ENCODE measurements at places on chromosomes 5 and 9.

DNA sequence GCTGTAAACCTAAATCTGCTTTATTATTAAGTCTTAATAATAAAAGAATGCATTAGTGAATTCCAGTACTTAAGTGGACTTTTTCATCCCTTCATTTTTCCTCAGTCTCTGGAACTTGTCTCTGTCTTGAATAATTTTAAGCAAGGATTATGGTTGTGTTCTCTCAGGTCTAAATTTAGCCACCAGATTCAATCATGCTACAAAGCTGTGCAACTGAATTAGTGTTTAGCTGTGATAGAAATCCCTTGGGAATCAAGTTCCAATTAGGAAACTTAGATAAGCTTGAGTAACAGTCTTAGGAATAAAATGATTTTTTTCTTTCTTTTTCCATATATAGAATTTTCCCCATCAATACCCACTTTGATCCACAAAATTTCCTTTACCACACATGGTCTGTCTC lies 104.3 kb downstream of the PLPPR1 start:
- no peak for DNase-seq

GRCh38 chr5:96562614-96563013 lies 99.6 kb upstream of the CAST start:
- DNase-seq: no peak

- DNase-seq: no peak
Observed at GRCh38 chr9:33942471-33943083, 106.1 kb downstream of the UBAP2 start.

GRCh38 chr9:7778851-7779600 lies 20.6 kb downstream of the DMAC1 start:
- DNase-seq: no peak

DNA sequence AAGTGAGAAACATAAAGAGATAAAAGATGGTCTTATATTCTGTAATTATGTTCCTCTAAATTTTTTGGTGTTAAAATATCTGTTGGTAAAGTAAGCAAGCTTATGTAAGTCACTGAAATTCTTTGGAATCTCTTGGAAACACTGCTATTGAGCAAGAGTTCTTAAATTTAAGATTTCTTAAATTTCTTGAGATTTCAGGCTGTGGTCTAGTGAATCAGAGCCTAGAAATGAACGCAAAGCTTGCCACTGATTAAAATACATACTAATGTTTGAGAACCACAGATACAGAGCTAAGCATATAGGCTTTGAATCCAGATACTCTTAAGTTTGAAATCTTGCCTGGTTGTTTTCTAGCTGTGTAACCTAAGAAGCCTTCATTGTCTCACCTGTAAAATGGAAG lies 133.4 kb downstream of the TRPM3 start:
- no peak for DNase-seq

DNA sequence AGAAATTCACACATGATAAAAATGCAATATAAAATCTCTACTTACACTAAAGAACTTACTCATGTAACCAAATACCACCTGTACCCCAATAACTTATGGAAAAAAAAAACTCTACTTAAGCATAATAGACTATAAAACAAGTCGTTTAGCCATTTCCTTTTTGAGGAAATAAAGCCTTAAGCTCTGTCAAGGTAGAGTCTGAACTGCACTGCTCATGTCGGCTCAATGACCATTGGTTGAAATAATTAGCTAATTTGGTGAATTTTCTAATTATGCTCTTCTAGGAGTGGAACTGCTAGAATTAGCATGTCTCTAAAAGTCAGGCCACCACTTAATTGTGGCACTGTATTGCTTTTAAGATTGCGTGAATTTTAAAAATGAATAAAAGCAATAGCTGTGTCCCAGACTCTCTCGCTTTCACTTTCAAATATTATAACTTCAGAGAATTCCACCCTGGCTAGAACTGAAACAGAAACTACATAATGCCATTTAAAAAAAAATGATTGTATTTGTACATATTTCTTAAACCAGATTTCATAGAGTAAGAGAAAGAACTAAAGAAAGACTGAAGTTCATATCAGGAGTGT lies 113.0 kb upstream of the PCA3 start:
- no peak for DNase-seq

- no peak for DNase-seq
Observed at GRCh38 chr9:103025796-103026195, 30.7 kb downstream of the CYLC2 start.

- DNase-seq: peak; percentile 64
Observed at GRCh38 chr5:150589862-150590601, 50.4 kb upstream of the SYNPO start.

DNA sequence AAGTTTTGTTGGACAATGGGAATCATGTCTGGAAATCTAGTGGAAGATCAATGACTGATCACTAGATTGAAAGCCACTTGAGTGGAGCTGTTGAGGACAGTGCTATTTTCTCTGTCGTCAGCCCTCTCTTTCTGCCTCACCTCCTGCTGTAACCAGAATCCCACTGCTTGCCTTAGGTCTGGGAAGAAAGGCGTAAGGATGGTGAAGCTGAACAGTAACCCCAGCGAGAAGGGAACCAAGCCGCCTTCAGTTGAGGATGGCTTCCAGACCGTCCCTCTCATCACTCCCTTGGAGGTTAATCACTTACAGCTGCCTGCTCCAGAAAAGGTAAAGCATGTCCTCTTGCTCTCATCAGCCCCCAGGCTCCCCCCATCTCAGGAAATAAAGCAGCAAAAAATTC lies 1.1 kb downstream of the NSG2 start:
- DNase-seq: no peak

- DNase-seq: no peak
Observed at GRCh38 chr5:159198063-159199036, 11.0 kb downstream of the RNF145 start.

DNA sequence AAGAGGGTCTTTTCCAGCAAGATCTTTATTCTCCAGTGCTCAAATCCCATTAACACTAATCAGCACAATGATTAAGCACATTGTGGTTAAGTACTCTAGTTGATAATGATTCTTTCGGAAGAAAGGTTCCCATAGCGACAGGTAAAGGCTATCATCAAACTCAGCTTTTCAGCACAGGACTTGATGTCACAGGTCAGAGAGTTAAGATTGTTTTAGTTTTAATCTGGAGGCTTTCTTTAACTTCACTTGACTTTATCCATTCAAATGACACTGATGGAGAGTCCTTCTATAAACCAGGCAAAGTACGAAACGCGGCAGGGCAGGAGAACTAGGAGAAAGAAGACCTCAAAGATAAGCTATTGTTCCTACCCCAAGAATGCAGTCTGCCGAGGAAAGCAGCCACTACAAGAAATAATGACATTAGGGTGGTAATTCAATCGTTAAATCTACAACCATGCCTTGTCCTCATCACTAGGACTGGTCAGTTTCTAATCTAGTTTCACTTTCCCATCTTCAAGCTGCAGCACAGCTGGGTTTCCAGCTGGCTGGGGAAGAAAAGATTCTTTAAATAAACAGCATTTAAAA lies 4.6 kb downstream of the NRG2 start:
- DNase-seq: no peak

DNA sequence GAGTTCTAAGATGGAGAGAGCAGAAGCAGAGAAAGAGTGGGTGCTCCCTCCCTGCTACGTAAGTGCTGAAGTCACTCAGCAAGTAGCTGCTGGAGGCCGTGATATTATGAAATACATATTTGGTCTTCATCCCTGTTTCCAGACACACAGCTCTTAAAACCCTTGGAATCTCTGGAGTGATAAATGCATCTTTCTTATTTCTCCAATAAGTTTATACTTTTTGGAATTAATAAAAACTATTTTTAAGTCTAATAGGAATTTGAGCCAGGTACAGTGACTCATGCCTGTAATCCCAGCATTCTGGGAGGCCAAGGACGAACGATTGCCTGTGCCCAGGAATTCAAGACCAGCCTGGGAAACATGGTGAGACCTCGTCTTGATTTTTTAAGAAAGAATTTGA lies 60.6 kb downstream of the AUH start:
- no peak for DNase-seq

Measured in WTC11 (cell line).